ENCODE measurements at places on chromosomes 5 and 9. TPM values are rescaled to one million over a fixed set of nuclear protein-coding genes. Genes with fewer than 3 reads are reported as not detected.

SLC34A1 gene
- not detected for total RNA-seq

TEX48 gene
- total RNA-seq, result not detected

OR13F1 gene
- not detected for total RNA-seq

PAPPA gene
- 6.0 TPM for total RNA-seq

SPATA31D4 gene
- total RNA-seq, result not detected

FBXW11 gene
- 34.6 TPM for total RNA-seq

WNK2 gene
- total RNA-seq, result not detected

IL7R gene
- 6.6 TPM for total RNA-seq

EPB41L4A gene
- 9.4 TPM for total RNA-seq

GNAQ gene
- 29.2 TPM for total RNA-seq

ANKRD34B gene
- not detected for total RNA-seq

INIP gene
- 37.8 TPM for total RNA-seq

SPINK6 gene
- total RNA-seq, result not detected

PRDM12 gene
- total RNA-seq, result not detected

TNIP1 gene
- total RNA-seq, result 54.6 TPM

RLN2 gene
- total RNA-seq, result not detected

SLC34A3 gene
- total RNA-seq, result not detected

MUSK gene
- total RNA-seq, result not detected

FOXD4L5 gene
- not detected for total RNA-seq

SLCO6A1 gene
- total RNA-seq, result not detected

AMBP gene
- total RNA-seq, result 6.6 TPM

PDLIM4 gene
- 49.1 TPM for total RNA-seq

CD74 gene
- total RNA-seq, result 1,940 TPM

ENTREP1 gene
- total RNA-seq, result 4.2 TPM

ADGRD2 gene
- not detected for total RNA-seq

C9orf72 gene
- total RNA-seq, result 17.1 TPM

PPIC gene
- 29.3 TPM for total RNA-seq

TRIM36 gene
- 31.7 TPM for total RNA-seq

ARHGEF28 gene
- 15.1 TPM for total RNA-seq

IFNA21 gene
- not detected for total RNA-seq

EDIL3 gene
- 68.1 TPM for total RNA-seq

TRAF1 gene
- total RNA-seq, result 16.7 TPM
